Activated naive CD8-positive, alpha-beta T cell treated with anti-CD3 and anti-CD28 coated beads, Interleukin-2, amount 10 ng/mL, durations not matched to agents 7 days and 5 days (primary cell): ENCODE measurements at places on chromosomes 12 and 14.

- no peak for DNase-seq
Observed at GRCh38 chr14:24845851-24846250, 204.1 kb downstream of the STXBP6 start.

GRCh38 chr14:34227834-34228649 is 234.0 kb downstream of the SPTSSA start:
- peak; percentile 60 for DNase-seq

- DNase-seq: no peak
Observed at GRCh38 chr14:83867566-83868225, 1662.2 kb upstream of the FLRT2 start.

DNA sequence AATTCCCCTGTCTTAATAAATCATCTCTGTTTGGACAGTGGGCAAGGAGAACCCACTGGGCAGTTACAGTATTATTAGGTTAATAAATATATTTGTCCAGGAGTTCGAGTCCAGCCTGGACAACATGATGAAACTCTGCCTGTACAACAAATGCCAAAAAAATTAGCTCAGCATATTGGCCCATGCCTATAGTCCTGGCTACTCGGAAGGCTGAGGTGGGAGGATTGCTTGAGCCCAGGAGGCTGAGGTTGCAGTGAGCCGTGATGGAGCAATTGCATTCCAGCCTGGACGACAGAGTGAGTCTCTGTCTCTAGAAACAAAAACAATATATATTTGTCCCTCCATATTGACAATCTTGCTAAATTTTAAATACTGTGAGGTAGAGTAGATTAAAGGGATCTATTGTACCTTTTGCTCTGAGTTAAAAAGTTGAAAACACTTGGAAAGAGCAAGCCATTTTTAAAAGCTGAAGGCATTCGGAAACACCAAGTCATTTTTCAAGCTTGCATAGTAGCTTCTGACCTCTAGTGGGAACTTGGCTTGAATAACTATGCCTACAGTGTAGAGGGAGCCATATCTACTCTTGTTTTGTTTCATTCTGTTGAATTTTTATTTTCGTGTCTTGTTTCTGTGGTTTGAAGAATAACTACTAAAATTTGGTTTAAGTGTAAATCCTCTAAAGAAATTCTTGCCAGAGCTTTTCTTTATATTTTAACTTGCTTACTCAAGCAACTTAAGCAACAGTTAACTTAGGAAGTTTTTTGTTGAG is 14.6 kb upstream of the EEA1 start:
- no peak for DNase-seq

DNA sequence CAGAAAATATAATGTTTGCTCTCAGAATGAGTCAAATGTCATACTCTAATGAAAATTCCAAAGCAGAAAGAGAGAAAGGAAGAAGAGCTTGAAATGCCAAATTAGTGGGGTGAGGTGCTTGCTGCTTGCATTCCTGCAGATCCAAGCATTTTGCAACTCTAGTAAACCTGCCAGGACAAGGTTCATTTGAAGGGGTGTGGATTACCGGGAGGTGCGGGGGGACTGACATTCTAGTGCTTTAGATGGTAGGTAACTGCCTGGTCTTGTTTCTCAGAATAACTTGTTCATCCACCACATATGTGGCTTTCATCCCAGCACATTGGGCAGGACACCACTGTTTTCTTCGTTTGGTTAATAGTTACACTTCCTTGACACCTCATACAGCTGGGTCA is 144.4 kb downstream of the AKAP6 start:
- no peak for DNase-seq

- DNase-seq: no peak
Observed at GRCh38 chr12:132300789-132301722, 28.3 kb downstream of the GALNT9 start.

GRCh38 chr12:56487448-56488040 is 417 bp downstream of the GLS2 start:
- DNase-seq: no peak

GRCh38 chr14:57833323-57833722 is 32.6 kb downstream of the SLC35F4 start:
- no peak for DNase-seq

- no peak for DNase-seq
Observed at GRCh38 chr14:99537399-99537798, 56.2 kb downstream of the CCNK start.

- DNase-seq: peak; percentile 60
Observed at GRCh38 chr12:108635201-108635996, 1.7 kb upstream of the SELPLG start.

GRCh38 chr14:50064993-50065392 is 51.4 kb downstream of the VCPKMT start:
- no peak for DNase-seq

DNA sequence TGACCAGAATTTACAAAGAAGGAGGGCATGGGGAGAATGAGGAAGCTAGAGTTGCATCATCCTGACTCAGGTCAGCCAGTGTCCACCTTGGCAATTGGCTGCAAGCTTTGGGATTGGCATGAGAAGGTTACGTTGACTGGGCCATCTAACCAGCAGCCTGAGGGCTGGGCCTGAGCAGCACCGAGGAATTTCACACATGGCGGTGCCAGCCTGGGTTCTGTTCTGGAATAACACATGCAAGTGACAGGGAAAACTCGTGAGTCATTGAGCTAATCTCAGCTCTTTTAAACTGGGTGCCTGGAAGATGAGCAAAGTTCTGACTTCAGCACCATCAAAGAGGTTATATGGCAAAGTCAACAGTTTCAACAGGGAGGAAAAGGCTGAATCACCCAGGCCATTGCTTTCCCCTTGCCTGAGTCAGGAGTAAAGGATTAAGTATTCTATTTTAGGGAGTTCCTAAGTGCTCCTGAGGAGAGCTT is 543.2 kb upstream of the TBX3 start:
- DNase-seq: no peak

DNA sequence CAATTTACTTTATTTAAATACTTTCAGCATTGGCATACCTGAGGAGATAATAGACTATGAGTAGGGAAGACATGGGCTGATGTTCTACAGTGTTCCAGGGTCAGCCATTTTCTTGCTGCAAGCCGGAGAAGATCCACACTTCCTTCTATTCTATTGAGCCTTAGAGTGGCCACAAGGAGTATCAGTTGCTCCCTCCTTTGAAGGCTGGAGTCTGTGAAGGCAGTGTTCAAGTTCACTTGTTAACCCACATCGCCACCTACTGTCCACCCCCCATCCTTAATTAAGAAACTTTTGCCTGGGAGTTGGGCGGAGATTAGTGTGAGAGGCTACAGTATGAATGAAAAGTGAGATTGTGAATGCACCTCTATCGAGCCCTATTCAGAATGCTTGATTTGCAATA is 666.6 kb downstream of the NRXN3 start:
- DNase-seq: no peak

DNA sequence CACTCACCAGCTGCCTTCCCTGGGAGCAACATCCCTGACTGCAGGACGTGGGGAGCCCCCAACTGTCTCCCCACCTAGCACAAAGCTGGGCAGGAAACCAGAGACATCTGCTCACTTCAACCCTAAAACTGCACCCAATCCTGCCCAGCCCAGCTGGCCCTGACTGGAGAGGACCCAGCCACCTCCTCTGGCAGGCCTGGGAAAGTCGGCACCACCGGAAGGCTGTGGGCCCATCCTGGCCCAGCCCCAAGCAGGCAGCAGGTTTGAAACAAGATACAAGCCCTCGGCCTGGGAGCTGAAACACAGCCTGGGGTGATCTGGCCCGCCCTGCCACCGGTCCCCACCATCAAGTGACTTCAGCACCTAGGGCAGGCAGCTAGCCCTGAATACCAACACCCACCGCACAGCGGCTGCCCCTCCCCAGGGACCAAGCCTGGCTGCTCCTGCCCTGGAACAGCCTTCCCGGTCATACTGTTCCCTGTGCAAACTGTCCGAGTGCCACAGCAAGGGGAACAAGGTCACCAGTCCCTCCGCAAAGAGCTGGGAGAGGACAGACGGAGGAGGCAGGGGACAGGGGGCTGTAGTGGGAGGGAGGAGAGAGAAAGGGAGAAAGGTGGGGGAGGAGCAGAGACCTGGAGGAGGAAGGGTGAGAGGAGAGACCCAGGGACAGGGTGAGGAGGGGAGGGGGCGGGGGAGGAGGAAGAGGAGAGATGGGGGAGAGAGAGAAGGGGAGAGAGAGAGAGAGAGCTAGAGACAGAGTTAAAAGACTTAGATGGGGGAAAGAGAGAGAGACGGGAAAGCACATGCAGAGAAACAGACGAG is 115.7 kb downstream of the RFLNA start:
- no peak for DNase-seq

DNA sequence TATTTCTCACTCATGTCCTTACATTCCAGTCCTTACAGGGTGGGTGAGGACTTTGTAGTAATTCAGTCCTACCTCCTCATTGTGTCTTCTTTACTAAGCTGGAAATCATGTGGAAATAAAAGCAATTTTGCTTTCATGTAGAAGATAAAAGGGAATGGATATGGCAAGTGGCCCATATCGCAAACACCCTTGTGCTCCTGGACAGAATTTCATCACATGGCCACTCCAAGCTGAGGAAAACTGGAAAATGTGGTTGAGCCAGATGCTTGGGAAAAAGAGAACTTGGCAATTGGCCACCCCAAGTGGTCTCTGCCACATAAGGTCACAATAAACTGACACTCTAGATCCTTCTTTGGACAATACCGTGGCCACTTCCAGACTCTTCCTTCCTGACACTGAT is 64.2 kb upstream of the IFNG-AS1 start:
- DNase-seq: no peak

DNA sequence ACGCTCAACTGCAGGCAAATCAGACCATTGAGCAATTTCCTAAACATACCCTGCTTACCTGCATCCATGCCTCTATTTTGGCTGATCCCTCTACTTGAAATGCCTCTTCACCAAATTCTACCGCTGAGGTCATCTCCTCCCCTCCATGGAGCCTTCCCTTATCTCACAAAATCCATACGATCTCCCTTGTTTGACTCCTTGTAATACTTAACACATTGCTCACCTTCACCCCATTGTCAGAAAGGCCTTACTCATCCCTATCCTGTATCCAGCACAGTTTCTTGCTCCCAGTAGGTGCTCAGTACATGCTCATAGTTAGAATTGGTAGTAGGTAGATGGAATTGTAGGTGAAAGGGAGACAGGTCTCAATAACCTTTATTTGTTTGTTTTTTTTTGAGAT is 5.4 kb downstream of the DDN start:
- DNase-seq: no peak

GRCh38 chr12:44847403-44847802 is 28.7 kb downstream of the NELL2 start:
- DNase-seq: no peak

GRCh38 chr12:27052176-27052575 is 29.8 kb downstream of the MED21 start:
- DNase-seq: no peak

- no peak for DNase-seq
Observed at GRCh38 chr12:51847643-51848325, 734 bp downstream of the FIGNL2 start.

- no peak for DNase-seq
Observed at GRCh38 chr14:84234281-84234680, 1295.7 kb upstream of the FLRT2 start.

DNA sequence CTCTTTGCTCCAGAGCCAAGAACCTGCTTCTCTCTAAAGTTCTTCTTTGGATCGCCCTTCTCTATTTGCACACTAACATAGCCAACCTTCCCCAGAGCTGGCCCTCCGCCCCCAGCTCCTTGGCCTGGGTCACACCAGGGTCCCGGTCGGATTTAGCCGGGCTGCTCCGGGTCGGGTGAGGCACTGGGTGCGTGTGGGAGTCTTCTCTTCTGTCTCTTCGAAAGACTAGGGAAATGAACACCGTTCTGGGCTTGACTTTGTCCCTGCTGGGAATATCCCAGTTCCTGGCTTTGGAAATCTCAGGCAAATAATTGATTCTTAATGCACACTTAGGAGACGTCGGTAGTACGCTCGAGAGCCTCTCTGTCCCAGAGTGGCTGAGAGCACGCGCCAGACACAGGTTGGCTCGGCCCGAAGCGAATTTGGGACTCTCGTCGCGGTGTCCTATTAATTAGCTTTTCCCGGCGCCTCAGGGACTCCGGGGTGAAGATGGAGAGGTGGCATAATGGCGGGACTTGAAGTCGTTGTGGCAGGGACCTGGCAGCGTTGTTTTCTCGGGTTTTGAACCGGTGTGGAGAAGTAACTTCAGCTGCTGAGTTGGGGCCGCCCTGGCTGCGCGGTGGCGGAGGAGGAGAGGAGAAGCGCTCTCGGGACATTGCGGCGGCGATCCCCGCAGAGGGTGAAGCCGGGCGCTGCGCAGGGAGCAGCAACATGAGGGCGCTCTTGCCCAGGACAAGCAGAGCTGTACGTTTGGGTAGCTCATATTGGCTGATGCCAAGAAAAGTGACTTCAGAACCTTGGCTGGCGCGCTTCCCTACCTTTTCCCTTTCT is 7.5 kb downstream of the FOXG1 start:
- DNase-seq: no peak

DNA sequence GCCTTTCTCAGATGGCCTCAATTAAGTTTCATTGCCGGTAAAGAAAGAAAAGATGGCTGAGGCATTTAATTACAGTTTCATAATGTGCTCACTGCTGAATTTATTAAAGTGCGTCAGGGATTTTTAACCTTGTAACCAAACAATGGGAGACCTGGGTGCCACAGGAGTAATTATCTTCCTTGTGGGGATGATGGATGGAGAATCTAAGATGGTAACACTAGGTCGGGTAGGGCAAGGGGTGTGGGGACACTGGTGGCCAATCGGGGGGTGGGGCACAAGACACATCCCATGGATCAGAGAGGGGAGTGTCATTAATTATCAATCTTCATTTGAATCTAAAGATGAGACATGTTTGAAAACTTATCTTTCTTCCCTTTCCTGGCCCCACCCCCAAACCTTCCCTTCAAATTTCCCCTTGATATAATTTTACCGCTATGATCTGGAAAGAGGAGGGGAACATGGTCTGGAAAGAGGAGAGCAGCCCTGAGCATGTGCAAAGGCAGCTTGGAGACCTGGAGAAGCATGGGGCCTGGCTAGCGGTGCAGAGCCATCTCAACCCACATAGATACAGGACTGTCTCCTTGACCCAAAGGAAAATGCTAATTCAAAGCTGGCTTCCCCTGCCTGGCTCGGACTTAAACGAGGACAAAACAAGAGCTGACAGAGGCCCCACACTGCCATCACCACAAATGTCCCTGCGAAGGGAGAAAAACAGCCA is 231.3 kb upstream of the NOS1 start:
- no peak for DNase-seq

- no peak for DNase-seq
Observed at GRCh38 chr12:1838205-1838993, 18.0 kb downstream of the LRTM2 start.

DNA sequence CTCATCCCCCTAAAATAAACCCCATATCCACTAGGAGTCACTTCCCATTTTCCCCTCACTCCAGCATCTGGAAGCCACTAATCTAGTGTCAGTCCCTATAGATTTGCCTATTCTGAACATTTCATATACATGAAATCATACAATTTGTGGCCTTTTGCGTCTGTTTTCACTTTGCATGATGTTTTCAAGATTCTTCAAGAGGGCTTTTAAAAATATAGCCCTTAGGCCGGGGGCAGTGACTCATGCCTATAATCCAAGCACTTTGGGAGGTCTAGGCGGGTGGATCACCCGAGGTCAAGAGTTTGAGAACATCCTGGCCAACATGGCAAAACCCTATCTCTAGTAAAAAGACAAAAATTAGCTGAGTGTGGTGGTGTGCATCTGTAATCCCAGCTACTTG is 104.7 kb downstream of the VEZT start:
- no peak for DNase-seq
